Nucleus accumbens (tissue), 56 donors: ENCODE measurements at places on chromosomes 5 and 9.

GRCh38 chr5:457195-457961, 14.4 kb downstream of the EXOC3 start:
- no peak for DNase-seq

- DNase-seq: peak; percentile 49
These were observed 157.0 kb downstream of the RGS3 start for GRCh38 chr9:113620377-113621161.

DNA sequence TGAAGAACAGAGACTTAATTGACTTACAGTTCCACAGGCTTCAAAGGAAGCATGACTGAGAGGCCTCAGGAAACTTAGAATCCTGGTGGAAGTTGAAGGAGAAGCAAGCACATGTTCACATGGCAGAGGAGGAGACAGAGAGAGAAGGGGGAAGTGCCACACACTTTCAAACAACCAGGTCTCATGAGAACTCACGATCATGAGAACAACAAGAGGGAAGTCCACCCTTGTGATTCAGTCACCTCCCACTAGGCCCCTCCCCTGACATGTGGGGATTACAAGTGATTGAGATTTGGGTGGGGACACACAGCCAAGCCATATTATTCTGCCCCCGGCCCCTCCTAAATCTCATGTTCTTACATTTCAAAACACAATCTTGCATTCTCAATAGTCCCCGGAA, 19.5 kb downstream of the NR3C1 start:
- DNase-seq: no peak

GRCh38 chr5:60196385-60197113, 303.0 kb upstream of the PDE4D start:
- no peak for DNase-seq

DNA sequence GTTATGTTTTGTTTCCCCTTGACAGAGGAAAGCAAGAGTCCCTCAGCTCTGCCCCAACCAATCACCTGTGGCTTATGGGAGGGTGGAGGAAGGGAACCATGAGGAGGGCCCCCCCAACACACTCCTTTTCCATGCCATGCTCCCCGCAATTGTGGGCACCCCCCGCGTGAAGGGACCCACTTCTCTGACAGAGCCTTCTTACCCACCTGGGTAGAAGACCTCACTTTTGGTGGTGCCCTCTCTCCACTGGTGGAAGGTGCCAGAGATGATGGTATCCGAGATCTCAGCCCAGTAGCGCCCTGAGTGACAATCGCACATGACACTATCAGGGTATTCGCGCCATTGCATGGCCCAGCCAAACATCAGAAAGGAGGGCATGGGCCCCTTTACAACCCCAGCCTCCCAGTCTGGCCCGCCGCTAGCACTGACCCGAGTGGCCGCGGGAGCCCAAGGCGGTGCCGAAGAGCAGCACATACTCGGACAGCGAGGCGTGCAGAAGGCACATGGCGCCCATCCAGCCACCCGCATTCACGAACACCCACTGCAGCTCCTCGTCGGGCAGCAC, 714 bp downstream of the SIGMAR1 start:
- no peak for DNase-seq

DNA sequence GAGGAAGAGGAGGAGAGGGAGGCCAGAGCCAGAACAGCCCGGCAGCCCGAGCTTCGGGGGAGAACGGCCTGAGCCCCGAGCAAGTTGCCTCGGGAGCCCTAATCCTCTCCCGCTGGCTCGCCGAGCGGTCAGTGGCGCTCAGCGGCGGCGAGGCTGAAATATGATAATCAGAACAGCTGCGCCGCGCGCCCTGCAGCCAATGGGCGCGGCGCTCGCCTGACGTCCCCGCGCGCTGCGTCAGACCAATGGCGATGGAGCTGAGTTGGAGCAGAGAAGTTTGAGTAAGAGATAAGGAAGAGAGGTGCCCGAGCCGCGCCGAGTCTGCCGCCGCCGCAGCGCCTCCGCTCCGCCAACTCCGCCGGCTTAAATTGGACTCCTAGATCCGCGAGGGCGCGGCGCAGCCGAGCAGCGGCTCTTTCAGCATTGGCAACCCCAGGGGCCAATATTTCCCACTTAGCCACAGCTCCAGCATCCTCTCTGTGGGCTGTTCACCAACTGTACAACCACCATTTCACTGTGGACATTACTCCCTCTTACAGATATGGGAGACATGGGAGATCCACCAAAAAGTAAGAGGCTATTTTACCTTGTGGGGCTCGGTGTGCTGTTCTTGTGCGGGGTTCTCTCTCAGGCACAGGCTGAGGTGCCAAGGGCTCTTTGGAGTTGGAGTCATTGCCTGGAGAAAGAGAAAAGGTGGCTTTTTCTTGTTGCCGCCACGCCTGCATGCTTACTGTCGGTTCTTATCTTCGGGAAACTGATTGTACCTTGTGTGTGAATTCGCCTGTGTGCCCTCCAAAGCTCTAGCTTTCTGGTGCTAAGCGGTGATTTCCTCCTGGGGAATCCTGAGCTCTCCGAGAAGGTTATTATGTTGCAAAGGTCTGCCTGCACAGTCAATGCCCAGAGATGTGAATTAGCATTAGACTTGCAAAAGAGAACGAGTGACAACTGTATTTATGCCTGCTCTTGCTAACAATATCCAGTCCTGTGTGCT, at the start of gene ISL1:
Gene ISL1, plus strand, starts transcription at position 318 of the 991 bp plus-strand sequence. Its CDS starts 224 bp downstream, at position 542.
- no peak for DNase-seq

DNA sequence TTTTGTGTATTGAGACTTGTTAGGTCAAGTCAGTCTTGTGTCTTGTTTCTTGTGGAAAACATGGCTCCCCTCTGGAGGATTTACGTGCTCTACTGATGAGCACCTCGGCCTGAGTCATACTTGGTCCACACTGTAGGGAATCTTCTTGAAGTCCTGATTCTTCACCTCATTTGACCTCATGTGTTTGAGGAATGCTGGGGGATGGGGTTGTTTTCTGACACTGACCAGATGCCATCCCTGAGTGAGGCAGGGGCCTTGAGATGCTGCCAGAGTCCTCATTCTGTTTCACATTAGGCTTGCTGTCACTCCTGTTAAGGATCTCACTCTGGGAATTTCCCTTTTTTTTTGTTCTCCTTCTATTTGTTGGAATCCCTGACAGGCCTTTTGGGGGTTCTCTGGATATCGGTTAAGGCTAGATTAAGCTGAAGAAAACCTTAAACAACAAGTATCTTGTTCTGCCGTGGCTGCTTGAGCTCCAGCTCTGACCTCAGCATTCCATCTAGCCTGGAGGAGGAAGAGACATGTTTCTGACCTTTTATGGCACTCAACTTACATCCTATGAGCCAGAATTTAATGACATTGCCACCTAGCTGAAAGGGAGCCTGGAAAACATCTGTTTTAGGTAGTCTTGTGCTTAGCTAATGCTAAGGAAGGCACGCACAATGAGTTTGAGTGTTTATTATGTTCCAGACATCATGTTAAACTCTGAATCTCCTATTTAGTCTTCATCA, 20.6 kb downstream of the TCOF1 start:
- DNase-seq: no peak

DNA sequence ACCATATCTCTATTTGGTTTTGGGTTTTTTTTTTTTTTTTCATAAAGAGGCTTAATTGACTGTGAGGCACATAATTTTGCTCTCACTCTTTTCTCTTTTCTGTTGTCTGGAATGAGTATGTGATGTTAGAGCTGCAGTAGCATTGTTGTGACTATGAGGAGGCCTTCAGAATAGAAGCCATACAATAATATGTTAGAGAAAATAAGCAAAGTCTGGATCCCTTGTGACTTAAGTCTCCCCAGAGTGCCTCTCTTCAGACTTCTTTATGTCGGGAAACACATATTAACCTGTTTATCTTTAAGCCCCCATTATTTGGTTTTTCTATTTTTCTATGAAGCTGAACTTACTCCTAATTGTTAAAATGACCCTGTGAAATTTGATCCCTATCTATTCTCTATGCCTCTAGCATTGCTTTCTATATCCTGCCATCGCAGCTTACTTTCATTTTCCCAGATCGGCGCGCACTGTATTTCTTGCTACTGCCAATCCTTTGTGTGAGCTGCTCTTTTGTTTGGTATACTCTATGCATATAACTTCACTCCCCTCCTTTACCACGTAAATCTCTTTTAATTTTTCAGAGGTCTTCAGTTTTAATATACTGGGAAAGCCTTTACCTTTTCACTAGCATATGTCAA, 372.5 kb upstream of the KCNN2 start:
- DNase-seq: no peak

DNA sequence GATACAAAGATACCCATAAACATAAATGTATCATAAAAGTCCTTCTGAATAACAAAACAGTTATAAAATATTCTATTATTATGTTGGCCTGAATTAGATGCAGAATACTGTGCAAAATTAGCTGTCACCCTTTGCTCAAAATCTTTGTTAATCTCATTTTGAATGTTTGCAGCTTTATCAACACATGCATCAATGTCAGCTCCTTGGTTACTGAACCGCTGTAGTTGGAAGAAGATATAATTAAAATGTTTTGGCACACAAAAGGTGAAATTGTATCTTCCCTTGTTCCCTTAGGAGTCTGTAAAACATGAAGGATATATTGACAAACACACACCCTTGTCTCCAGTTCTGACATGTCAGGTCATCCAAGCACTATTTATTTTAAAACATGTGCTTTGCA, 146.3 kb upstream of the POU5F2 start:
- no peak for DNase-seq

- DNase-seq: no peak
These were observed 52.4 kb downstream of the HMGCR start for GRCh38 chr5:75389430-75389829.

GRCh38 chr5:120151181-120151580, 312.9 kb upstream of the PRR16 start:
- no peak for DNase-seq

- no peak for DNase-seq
These were observed 79.0 kb upstream of the PTCH1 start for GRCh38 chr9:95595721-95596295.

GRCh38 chr5:348726-349125, 27.2 kb downstream of the AHRR start:
- DNase-seq: no peak

- no peak for DNase-seq
These were observed 177.8 kb upstream of the SGCD start for GRCh38 chr5:156149213-156149612.

DNA sequence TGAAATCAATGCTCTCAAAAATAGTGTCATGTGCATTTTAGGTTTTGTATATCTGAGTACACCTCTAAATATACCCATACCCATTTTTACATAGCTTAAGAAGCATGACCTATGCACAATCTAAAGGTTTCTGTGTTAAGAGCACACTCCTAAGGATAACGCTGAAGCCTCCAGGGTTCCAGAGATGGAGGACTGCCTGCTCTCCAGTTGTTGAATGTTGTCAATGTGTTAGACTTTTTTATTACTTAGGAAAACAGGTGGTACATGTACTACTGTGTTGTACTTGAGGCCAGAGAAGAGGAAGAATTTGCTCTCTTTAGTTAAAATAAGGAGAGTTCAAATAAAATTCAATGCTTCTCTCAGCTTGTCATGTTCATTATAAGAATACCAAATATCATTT, 141.2 kb downstream of the EMB start:
- DNase-seq: no peak
